SW 1271 (cell line): ENCODE measurements at places on chromosomes 3 and 15.

- DNase-seq, result no peak
Observed at GRCh38 chr15:57237301-57237642, 139.0 kb upstream of the CGNL1 start.

DNA sequence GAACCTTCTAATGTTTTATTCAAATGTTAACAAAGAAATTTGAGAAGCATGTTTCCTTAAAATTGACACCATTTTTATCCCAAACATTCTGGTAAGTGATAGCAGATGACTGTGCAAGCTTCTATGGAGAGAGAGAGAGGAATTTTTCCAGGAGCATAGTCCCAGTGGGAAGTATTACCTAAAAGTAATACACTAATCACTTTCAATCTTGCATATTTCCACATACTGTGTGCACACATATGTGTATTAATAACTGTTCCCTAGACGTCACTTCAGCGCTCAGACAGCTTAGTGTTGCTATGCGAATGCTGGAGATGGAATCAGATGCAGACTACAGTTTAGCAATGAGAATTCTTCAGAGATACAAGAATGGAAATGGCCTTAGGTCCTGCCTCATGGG, 424.3 kb upstream of the TPRG1 start:
- DNase-seq, result no peak

DNA sequence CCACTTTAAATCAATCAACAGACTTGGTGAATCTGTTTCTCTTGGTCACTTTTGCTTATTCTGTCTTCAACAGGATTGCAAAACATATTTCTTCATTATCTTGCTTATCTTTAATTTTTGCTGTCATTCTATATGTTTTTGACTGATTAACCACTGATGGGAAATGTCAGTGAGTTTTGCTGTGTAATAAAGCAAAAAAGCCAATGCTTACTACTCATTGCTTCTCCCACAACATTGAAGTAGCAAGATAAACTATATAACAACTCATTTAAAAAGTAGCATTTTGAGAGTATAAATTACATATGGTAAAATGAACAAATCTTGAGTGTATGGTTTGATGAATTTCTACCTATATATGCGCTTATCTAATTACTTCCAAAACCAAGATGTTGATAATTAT, 892 bp downstream of the CD200R1L start:
- no peak for DNase-seq

DNA sequence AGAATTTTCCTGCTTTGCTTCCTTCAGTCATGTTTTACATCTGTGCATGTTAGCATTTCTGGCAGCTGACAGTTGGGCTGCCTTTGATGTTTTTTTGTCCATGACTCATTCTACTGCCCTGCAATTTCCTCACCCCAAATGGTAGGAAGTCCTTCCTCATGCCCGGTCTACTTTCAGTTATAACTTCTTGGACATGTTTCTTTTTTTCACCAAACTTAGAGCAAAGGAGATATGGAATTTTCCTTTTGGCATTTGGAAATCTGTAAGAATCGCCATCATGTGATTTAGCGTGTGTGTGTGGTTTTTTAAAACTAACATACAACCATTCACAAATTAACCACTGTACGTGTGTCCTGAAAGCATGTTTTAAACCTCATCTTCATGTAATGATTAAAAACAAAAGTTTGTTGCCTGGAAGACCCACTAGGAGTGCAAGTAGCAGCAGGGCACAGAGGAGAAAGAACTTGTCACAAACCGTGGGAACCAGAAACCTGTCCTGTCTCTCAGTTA, 430.7 kb upstream of the CFAP20DC start:
- DNase-seq, result no peak

DNA sequence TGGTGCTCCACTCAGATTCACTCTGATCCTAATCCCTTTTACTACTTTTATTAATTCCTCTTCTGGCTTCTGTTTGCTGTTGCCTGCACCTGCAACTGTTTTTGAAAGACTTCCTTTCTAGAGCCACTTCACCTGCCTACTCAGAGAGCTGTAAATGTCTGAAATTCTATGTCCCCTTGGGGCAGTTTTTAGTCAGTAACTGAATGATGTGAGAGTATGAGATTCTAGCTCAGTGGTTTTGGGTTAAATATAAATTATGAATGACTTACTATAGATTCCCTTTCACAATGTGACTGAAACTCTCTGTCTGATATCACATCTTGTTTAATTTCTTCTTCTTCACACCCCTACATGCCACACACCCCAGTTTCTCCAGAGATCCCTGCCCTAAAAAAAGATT, 47.8 kb upstream of the LRRC3B start:
- no peak for DNase-seq

- no peak for DNase-seq
Observed at GRCh38 chr15:62648954-62649353, 393.6 kb upstream of the TPM1 start.

DNA sequence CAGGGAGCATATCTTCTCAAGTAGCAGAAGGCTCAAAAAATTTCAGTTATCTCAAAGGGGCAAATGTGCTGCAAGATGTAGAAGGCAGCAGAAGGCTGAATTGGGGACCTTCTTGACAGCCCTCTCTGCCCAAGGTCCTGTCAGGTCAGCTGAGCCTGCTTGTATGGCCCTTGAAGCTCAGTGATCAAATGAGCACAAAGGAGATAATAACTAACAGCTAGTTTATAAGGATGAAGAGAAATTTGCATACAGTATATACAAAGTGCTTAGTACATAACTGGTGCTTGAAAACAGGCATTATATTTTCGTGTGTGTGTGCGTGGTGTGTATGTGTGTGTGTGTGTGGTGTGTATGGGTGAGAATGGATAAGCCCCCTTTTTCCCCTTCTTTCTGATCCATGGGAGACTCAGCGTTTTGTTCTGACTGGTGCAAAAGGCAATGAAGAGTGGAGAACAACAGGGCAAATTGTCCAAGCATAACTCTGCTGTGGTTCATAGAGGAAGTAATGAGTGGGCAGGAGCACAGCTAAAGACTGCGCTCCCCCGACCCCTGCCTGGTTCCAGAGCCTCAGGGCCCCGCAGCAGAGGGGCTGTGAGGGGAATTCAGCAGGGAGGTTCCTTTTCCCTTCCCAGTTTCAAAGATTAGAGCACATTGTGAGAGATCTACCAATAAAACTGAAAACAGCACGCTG, 356.8 kb upstream of the NR2F2 start:
- DNase-seq, result no peak

DNA sequence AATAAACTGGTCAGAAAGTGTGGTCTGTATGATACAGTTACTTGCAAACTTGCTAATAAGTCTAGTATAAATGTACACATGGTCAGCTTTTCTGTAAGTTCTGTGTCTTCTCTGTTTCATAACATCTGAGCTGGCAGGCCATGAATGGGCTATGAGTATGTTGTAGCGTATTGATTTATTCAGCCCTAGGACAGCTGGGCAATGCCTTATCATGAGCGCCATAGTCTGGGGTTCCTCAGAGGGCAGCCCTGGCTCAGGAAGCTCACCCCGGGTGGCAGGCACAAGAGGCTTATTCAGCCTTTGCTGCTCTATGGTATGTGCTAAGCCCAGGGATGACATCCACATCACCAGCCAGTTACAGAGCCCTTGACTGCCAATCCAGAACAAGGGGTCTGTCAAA, 50.7 kb upstream of the CCR2 start:
- no peak for DNase-seq

- peak; percentile 45 for DNase-seq
Observed at GRCh38 chr3:136070953-136071949, 105.7 kb downstream of the PPP2R3A start.

- DNase-seq, result no peak
Observed at GRCh38 chr3:119891944-119892721, 110.2 kb downstream of the NR1I2 start.
